GM12864 (cell line): ENCODE measurements at places on chromosomes 5 and 9.
A peak's percentile ranks its signal among the peaks of the same experiment; 100 is the strongest.

- no peak for DNase-seq
Measured at GRCh38 chr9:6567140-6567591, 78.4 kb downstream of the GLDC start.

DNA sequence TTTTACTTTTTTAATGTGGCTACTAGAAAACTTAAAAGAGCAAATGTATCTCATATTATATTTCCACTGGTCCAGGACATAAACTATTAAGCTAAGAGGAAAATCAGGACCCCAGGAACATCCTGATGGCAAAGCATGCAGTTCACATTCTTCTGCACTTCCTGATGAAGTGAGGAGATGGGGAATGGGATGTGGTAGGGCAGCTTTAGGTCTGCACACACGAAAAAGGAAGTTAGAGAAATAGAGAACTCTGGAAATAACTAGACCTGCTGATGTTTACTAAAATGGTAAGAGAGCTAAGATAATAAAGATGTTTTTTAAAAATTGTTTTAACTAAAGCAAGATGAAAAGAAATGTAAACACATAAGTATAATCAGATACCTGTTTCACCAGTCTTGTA lies 39.7 kb upstream of the NIPBL start:
- no peak for DNase-seq

DNA sequence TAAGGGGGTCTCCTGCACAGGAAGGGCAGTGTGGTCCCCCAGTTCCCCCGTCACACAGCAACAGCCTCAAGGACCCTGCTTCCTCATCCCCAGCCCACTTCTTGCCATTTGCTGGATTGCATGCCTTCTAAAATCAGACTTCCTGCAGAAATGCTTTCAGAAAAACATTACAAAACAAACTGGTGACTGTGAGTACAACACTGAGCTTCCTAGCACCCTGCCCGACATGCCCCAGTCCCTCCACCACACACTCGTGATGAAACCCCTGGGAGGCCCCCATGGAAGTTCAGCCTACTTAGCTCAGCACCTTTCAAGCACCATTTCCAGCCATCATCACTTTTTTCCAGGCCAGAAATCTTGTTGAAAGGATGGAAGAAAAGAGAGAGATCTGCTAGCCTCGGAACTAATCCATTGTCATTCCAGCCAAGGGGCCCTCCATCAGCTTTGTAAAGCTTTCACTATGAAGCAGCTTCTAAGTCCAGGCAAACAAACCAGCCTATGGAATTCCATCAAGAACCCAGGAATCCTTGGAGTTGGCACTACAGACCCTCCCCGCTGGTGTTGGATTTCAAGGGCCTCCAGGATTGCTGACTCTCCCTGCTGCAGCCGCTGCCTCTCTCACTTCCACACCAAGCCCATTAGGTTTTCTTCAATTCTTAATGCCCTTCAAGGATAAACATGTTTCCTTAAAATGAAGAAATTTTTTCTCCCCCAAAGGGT lies 114.6 kb downstream of the C5orf15 start:
- no peak for DNase-seq

DNA sequence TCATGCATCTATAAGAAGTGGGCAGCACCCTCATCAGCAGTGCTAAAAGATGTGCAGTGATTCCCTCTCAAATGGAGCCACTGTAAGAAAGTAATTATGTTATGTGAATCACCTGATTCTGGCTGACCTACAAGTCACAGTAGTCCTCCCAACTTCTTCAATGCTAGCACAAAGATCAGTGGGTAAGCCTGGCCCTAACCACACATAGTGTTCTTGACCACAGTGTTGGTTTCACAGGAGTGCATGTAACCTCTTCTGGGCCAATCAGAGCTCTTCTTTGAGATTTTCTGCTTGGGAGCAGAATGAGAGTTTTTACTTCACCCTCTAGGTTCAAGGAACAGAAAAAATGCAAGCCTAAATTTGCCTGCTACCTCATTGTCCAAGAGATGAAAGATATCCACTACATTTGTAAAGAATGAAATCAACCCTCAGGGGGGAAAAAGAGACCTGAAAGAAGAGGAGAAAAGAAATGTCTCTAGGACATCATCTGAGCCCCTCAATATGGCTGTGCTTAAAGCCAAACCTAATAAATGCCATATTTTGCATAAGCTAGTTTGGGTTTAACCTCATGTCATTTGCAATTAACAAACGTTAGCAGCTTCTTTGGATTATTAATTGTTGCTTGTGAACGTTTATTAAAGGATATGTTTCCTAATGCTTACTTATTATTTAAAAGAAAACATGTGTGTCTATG lies 65.3 kb upstream of the ADRB2 start:
- peak; percentile 63 for DNase-seq

GRCh38 chr9:123217128-123217654 lies 51.2 kb downstream of the STRBP start:
- no peak for DNase-seq

- DNase-seq = no peak
Measured at GRCh38 chr9:137812356-137813023, 65.1 kb upstream of the CACNA1B start.

GRCh38 chr9:129384491-129385210 lies 206.6 kb upstream of the IER5L start:
- DNase-seq = no peak

GRCh38 chr5:101663543-101663942 lies 632.5 kb downstream of the SLCO4C1 start:
- no peak for DNase-seq

GRCh38 chr9:89431930-89432725 lies 65.8 kb downstream of the SEMA4D start:
- no peak for DNase-seq

DNA sequence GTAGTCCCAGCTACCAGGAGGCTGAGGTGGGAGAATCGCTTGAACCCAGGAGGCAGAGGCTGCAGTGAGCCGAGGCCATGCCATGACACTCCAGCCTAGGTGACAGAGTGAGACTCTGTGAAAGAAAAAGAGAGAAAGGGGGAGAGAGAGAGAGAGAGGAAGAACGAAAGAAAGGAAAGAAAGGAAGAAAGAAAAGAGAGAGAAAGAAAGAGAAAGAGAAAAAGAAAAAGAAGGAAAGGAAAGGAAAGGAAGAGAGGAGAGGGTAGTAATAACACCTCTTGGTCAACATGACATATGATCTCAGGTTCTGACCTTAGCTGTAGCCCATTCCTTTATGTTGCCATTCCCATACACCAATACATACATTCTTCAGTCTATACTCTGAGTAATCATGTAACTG lies 14.1 kb downstream of the FBXW11 start:
- DNase-seq = no peak

GRCh38 chr9:1875921-1876448 lies 139.2 kb upstream of the SMARCA2 start:
- peak; percentile 88 for DNase-seq

- DNase-seq = no peak
Measured at GRCh38 chr5:136646915-136647314, 281.6 kb upstream of the TRPC7 start.

DNA sequence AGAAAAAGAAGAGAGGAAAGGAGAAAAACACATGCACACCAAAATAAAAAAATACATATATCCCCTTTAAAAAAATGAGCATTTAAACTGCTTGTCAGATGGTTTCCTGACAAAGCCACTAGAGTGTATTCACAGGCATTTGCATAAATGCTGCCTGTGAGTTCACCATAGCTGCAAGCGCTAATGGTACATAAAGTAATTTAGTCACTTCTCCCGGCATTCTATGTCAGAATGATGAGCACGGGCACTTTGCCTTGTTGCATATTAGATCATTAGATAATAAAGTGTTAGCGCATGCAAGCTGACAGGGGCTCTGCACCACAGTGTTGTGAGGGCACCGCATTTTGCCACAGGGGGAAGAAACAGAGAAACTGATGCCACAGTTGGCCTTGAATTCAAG lies 280.6 kb downstream of the EBF1 start:
- DNase-seq = peak; percentile 30

- DNase-seq = no peak
Measured at GRCh38 chr5:96209829-96210228, 223.2 kb downstream of the PCSK1 start.

GRCh38 chr5:158691631-158692255 lies 408.0 kb downstream of the EBF1 start:
- DNase-seq = no peak

GRCh38 chr5:15575666-15576065 lies 75.7 kb downstream of the FBXL7 start:
- DNase-seq = no peak

DNA sequence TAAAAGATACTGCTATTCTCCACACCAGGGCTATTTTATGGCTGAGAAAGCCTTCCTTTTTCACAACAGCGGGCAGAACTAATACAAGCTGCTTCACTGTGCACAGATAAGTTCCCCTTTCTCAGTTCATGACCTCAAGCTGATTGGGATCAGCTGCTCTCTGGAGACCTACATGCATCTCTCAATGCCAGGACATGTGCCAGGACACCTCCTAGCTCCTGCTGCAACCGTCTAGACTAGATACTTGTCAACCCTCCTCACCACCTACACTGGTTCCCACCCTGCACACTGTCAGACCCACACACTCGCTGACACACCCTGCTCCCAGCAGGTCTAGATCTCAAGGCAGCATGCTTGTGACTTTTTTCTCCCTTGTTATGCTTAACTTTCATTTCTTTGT lies 39.8 kb downstream of the STARD4 start:
- no peak for DNase-seq

DNA sequence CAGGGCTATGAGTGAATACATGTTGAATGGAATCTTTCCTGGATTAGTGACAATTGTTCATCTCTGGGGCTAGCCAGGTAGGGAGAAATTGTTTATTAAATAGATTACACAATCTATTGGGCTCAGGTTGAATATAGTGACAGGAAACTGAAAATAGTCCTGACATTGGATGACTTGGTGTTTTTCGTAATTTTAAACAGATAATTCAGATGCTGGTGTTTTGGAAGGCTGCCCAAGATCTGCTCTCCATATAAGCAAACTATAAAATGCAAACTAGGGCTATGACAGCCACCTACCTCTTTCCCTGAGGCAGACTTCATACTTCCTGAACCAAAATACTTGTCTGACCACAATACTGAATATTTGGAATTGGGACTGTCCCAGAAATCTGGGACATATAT lies 99.1 kb downstream of the ENC1 start:
- DNase-seq = no peak

DNA sequence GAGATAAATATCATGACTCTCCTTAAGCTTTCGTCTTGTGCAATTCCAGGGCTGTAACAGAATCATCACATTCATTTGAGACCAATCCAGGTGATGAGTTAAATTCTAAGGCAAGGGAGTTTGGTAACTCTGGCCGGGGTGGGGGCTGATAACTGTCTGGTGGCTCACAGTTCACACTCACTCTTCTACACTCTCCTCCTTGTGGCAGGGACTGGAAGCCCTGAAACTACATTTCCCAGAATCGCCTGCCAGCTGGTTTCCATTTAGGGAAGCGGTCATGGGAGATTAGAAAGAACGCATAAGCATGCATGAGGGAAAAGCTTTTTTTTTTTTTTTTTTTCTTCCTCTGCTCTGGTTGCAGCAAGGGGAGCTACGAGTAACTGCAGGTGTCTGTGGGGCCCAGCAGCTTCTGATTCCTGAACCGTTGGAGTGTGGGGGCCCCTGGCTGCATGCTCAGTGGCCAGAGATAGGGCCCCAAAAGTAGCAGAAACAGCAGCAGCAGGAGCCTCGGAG lies 154.8 kb upstream of the TBC1D2 start:
- DNase-seq = no peak

DNA sequence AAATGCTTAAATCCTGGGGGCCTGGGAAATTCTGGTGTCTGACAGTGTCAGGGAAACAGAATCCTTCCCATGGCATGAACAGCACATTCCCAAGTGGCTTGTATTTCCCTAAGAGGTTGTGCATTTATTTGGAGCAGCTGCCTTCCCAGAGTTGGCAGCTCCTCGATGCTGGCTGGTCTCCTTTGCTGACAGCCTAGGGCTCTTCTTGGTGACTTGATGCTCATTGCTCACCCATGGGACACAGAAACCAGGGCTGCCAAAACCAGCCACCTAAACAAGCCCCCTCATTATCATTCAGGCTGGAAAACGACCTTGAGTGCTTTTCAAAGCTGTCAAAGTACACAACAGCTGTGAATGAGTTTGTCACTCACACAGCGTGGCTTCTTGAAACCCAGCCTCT lies 24.2 kb downstream of the ENHO start:
- no peak for DNase-seq

DNA sequence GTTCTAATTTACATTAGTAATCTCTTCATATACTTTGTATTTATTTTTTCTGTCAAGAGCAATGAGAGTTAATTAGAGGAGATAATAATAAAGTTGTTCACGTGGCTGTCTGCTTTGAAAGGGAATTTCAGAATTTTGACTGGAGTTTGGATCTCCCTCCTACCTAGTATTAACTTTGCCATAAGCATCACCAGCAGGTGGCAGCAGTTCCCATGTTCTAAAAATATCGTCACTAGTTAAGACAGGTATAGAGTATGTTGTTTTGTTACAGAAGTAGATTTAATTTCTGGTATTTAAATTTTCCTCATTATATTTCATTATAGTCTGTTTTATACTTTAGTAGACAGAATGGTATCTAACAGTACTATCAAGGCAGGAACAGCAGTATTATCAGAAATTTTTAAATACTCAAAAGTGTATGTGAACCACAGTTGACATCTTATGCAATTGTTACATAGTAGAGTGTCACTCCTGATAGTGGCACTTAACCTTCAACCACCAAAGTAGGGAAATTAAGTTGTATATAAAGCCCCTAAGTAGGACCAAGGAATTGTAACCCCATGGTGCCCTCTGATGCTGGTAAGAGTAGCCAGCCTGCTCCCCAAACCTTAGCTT lies 20.4 kb downstream of the GNPDA1 start:
- no peak for DNase-seq

- no peak for DNase-seq
Measured at GRCh38 chr9:93552923-93553322, 23.5 kb upstream of the PHF2 start.
